Small intestine (tissue), 16 donors: ENCODE measurements at places on chromosomes 16 and 17. TPM values are rescaled to one million over a fixed set of nuclear protein-coding genes. Genes with fewer than 3 reads are reported as not detected.

DNA sequence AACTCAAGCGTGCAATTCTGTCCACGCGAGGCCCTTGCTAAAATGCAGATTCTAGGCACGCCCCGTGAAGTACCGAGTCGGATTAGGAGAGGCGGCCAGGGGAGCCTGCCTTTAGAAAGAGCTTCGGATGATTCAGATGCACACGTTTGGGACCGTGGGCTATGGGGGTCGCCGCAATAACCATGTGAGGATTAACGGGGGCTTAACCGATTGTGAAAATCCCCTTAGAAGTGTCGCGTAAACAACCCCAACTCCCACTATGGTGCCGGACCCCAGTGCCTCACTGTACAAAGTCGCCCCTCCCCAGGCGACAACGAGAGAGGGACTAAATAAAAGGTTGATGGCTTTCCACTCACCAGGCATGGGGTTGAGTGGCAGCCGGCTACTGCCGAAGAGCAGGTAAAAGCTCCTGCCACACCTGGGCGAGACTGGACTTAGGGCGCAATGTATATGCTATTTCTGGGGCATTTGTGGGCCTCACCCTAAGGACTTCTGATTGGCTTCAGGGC is 635 bp upstream of the SP2 start:
- DNase-seq: no peak
- peak overlapping the region; percentile 69 for H3K4me3 ChIP-seq
- H3K4me1 ChIP-seq: no peaks in the 10 kb centered on the region

OR4D1 gene
- 0.03 TPM for polyA plus RNA-seq

DNA sequence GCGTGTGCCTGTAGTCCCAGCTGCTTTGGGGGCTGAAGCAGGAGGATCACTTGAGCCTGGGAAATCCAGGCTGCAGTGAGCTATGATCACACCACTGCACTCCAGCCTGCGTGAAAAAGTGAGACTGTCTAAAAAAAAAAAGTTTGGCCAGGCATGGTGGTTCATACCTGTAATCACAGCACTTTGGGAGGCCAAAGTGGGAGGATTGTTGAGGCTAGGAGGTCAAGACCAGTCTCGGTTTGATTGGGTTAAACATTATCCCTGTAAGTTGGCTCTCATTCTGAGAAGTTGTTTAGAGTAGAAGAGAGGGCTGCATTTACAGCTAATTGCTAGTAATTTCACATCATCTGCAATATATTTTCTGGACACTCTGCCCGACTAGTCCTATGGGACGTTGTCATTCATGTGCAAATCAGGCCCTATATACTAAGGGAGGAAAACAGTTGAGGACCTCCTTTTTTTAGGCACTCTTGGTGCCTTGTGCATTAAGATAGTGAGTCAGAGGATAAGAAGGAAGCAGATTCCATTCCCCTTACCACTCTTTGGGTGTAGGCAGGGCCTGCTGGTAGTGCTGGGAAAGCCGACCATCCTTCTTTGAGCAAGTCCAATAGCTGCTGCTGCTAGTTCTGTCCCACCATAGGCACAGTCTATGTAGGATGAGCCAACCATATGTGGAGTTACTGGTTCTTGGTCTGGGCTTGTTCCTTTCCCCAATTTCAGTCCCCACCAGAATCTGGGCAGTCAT is 18.7 kb downstream of the HMOX2 start:
- DNase-seq: no peak
- H3K4me1 ChIP-seq: peaks cover under 1% of the 10 kb centered on the region
- peaks cover 8% of the 10 kb centered on the region for H3K36me3 ChIP-seq
- no peak overlapping the region for H3K27ac ChIP-seq

DNA sequence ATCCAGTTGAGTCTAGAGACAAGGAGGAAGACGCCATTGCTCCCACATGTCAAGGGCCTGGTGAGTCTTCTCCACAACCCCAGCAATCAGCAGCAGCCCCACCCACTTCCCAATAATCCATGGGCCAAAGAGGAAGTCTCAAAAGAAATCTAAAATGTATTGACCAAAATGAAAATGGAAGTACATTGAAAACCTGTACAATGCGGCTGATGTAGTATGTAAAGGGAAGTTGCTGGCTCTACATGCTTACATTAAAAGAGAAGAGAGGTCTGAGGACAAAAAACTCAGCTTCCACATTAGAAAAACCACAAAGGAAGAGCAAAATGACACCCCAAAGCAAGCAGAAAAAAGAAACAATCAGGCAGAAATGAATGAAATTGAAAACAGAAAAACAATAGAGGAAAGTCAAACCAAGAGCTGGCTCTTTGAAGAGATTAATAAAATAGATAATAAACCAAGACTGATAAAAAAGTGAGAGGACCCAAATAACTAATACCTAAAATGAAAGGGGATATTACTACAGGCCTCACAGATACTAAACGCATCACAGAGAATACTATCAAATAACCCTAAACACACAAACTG is 100.6 kb upstream of the METRNL start:
- no peak overlapping the region for H3K4me3 ChIP-seq
- H3K27ac ChIP-seq: peak overlapping the region; percentile 37
- no peak for DNase-seq
- no peaks in the 10 kb centered on the region for H3K36me3 ChIP-seq
- H3K27me3 ChIP-seq: no peaks in the 10 kb centered on the region

GRCh38 chr16:5903832-5904231 is 806.2 kb upstream of the EEF2KMT start:
- no peak overlapping the region for H3K4me3 ChIP-seq
- H3K27me3 ChIP-seq: no peaks in the 10 kb centered on the region
- no peak overlapping the region for H3K27ac ChIP-seq
- no peaks in the 10 kb centered on the region for H3K4me1 ChIP-seq
- no peaks in the 10 kb centered on the region for H3K36me3 ChIP-seq

GRCh38 chr17:73140566-73140965 is 24.2 kb upstream of the SSTR2 start:
- H3K36me3 ChIP-seq: no peaks in the 10 kb centered on the region
- H3K27me3 ChIP-seq: peaks cover 5% of the 10 kb centered on the region
- H3K4me3 ChIP-seq: no peak overlapping the region
- H3K4me1 ChIP-seq: no peaks in the 10 kb centered on the region

LDHD gene
- 8.7 TPM for polyA plus RNA-seq

DNA sequence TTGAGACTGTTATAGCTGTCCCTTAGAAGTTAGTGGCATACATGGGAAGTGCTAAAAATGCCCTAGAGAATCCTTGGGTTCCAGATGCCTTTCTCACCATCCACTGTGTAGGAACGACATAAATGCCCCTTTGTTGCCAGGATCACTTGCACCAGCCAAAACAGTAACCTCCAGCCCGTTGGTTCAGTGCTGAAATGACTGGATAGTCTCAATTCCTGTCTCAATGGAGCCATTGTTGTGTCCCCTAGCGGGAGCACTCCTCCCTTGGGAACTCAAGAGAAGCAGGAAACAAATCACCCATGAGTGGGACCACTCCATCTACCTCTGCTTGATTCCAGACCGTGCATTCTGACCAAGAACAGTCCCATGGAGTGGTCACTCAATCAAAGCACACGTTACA is 23.1 kb downstream of the MPHOSPH6 start:
- H3K36me3 ChIP-seq: peaks cover 8% of the 10 kb centered on the region
- H3K4me1 ChIP-seq: no peaks in the 10 kb centered on the region
- no peak overlapping the region for H3K27ac ChIP-seq
- H3K4me3 ChIP-seq: no peak overlapping the region

LGALS3BP gene
- polyA plus RNA-seq: 326 TPM

ITGAD gene
- polyA plus RNA-seq: 0.06 TPM

CCDC154 gene
- 1.4 TPM for polyA plus RNA-seq

BAIAP3 gene
- polyA plus RNA-seq: 7.5 TPM

GRCh38 chr16:11650641-11651591 is 17.3 kb upstream of the SNN start:
- DNase-seq: no peak
- no peaks in the 10 kb centered on the region for H3K36me3 ChIP-seq
- H3K27ac ChIP-seq: no peak overlapping the region

GFAP gene
- polyA plus RNA-seq: 0.32 TPM

DYNLRB2 gene
- polyA plus RNA-seq: not detected

RBFOX1 gene
- 0.54 TPM for polyA plus RNA-seq

- no peak for DNase-seq
- H3K36me3 ChIP-seq: no peaks in the 10 kb centered on the region
- no peaks in the 10 kb centered on the region for H3K4me1 ChIP-seq
- H3K27ac ChIP-seq: no peak overlapping the region
- no peaks in the 10 kb centered on the region for H3K27me3 ChIP-seq
Measured at GRCh38 chr16:79537584-79537983, 63.0 kb downstream of the MAF start.

DNA sequence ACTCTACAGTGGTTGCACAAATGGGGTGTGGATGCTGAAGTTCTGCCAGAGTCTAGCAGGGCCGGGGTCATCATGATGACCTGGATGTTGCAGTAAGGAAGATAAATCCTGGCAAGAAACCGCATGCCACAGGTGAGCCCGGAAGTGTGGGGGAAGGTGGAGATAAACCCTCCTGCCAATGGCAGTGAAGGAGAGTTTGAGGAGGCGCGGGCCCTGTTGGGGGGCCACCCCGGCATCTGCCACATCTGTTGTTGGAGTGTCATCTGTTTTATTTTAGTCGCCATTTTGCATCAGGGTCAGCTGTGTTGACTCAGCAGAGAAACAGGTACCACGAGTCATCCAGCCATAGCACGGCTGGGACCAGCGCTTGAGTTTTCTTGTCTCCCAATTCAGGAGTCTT is 173.8 kb upstream of the CHMP6 start:
- no peak for DNase-seq
- H3K4me3 ChIP-seq: no peak overlapping the region
- H3K36me3 ChIP-seq: peaks cover 4% of the 10 kb centered on the region
- no peak overlapping the region for H3K27ac ChIP-seq
- H3K4me1 ChIP-seq: peaks cover 11% of the 10 kb centered on the region

GRCh38 chr17:57915544-57915943 is 39.7 kb downstream of the CUEDC1 start:
- no peaks in the 10 kb centered on the region for H3K36me3 ChIP-seq
- peaks cover 13% of the 10 kb centered on the region for H3K4me1 ChIP-seq
- no peaks in the 10 kb centered on the region for H3K27me3 ChIP-seq

- no peaks in the 10 kb centered on the region for H3K27me3 ChIP-seq
- no peaks in the 10 kb centered on the region for H3K36me3 ChIP-seq
- DNase-seq: no peak
- H3K27ac ChIP-seq: no peak overlapping the region
- H3K4me1 ChIP-seq: no peaks in the 10 kb centered on the region
- H3K4me3 ChIP-seq: no peak overlapping the region
Measured at GRCh38 chr17:79690466-79690865, 40.3 kb upstream of the ENPP7 start.

DNA sequence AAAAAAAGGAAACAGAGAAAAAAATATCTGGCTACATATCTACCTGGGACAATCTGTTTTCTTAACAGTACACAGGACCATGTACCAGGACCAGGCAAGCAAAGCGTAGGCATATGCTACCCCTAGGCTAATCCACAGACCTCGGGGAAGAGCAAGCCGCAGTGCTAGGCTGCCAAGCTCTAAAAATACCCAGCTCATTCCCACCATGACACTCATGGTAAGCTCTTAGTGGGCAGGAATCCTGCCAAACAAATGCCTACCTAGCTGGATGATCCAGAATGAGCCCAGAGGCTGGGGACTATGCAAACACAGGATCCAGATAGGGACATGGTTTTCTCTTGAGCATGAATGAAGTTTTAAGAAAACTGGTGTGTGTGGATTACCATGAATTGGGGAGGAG is 95.6 kb downstream of the GRIN2A start:
- DNase-seq: no peak
- no peak overlapping the region for H3K27ac ChIP-seq
- H3K4me3 ChIP-seq: no peak overlapping the region
- no peaks in the 10 kb centered on the region for H3K4me1 ChIP-seq
- H3K36me3 ChIP-seq: no peaks in the 10 kb centered on the region

DNA sequence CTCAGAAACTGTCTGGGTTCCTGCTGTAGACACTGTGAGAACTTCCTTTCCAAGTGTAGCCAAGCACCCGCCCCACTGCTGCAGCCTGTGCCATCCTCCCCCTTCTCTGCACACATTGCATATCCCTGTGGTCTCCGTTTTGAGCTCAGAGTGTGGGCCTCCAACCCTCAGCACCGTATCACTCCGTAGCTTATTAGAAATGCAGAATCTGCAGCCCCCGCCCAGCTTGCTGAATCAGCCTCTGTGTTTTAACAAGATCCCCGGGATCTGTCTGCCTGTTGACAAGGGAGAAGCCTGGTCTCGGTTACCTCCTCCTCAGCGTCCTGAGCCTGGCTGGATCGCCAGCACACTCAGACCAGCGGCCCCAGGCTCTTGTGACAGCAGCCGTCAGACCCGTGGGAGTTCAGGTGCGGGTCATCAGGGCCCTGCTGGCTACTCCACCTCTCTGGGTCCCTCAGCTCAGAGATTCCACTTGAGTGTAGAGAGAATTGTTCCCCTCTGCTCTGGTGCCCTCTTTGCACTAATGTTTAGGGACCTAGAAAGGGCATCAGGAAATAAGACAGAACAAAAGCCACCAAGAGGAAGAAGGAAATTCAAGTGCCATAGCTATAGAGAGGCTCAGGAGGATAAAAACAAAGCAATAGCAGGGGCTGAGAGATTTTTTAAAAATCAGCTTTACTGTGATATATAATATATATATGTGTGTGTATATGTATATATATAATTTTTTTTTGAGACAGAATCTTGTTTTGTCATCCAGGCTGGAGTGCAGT is 92.3 kb downstream of the PITPNC1 start:
- no peak overlapping the region for H3K27ac ChIP-seq
- no peak for DNase-seq
- no peaks in the 10 kb centered on the region for H3K4me1 ChIP-seq
- H3K4me3 ChIP-seq: no peak overlapping the region
- no peaks in the 10 kb centered on the region for H3K27me3 ChIP-seq

CNGB1 gene
- not detected for polyA plus RNA-seq

CHST5 gene
- 21.2 TPM for polyA plus RNA-seq

DNA sequence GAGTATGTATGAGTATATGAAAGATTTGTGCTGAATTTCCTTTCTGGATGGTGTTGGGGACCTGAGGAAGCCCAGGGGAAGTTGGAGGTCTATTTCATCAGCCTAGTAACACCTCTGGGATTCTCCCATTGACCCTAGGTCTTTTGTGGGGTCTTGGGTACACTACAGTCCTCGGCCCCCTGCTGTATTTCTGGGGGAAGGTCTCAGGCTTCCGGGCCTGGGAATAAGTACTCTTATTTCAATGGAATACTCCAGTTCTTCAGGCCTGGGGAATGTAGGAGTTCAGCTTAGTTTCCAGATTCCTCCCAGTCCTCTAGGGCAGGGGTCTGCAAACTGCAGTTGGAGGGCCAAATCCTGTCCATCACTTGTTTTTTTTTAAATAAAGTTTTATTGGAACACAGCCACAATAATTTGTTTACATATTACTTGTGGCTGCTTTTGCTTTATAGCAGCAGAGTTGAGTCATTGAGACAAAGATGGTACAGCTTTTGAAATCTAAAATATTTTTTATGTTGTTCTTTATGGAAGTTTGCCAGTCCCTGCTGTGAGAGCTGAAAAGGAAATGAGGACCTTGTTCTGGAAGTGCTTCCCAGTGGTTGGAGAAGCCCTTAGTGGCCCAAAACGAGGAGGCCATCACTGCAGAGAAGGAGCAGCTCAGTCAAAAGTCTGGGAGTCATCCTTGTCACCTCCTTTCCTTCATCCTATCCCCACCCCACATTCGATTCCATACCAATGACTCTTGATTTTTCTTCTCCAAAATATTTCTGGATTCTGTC is 142.5 kb upstream of the HS3ST2 start:
- no peak overlapping the region for H3K27ac ChIP-seq
- H3K4me3 ChIP-seq: no peak overlapping the region
- no peaks in the 10 kb centered on the region for H3K36me3 ChIP-seq
- no peak for DNase-seq
- no peaks in the 10 kb centered on the region for H3K27me3 ChIP-seq
- no peaks in the 10 kb centered on the region for H3K4me1 ChIP-seq

CACNG5 gene
- polyA plus RNA-seq: not detected

FOXL1 gene
- 1.9 TPM for polyA plus RNA-seq
